Colonic mucosa (tissue), 4 donors: ENCODE measurements at places on chromosomes 2 and 18.

GRCh38 chr2:237143676-237144440 is 58.2 kb downstream of the COPS8 start:
- no peak for DNase-seq

DNA sequence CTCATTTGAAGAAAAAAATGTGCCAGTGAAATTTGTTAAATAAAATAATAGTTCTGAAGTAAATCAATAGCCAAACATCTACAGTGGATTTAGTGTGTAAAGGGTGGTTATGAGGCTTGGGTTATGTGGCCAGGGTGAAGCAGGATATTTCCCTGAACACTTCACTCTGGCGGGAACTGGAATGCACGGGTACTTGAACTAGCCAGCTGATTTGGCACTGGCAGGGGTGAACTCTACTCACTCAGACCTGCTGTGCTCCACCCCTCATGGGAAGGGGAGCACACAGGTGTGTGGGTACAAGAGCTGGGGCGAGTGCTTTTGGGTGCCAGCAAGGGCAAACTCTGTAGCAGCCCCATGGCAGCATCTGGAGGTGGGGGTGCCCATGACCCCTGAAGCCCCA is 278.2 kb downstream of the CALCRL start:
- DNase-seq = no peak

DNA sequence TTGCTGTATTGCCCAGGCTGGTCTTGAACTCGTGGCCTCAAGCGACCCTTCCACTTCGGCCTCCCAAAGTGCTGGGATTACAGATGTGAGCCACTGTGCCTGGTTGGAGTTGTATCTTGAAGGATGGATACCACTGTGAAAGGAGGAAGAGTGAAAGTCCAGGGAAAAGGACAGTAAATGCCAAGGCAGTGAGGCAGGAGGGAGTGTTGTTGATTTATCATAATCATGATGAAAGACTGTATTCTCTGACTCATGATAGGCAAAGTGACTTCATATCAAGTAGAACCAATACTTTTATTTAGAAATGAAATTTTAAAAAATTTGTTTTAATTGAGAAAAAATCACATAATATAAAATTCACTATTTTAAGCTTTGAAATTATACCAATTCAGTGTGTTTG is 162.3 kb downstream of the ARHGAP28 start:
- DNase-seq = no peak

GRCh38 chr2:8544171-8544785 is 137.6 kb upstream of the ID2 start:
- no peak for DNase-seq

DNA sequence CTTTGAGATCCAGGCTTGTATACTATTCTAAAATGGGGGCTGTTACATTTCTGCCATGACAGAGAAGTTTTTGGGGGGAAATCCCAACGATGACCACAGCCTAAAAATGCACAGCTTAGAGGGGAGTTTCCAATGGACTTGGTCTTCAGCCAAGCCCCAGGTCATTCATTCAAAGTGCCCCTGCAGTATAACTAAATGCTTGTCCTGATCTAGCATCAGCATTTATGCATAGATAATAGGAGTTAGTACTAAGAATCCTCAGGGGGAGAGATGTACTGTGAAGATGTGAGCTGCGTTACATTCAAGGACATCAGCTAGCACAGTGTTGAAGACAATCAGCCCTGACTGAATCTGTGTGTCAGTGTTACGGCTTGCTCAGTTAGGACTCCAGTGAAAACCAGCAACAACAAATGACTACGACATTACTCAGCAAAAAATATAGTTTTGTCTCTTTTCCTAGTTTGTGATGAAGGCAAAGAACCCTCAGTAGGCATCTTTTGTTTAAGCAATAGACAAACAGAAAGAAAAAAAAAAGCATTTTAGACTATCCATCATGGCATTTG is 160.9 kb downstream of the ZEB2 start:
- DNase-seq = no peak

DNA sequence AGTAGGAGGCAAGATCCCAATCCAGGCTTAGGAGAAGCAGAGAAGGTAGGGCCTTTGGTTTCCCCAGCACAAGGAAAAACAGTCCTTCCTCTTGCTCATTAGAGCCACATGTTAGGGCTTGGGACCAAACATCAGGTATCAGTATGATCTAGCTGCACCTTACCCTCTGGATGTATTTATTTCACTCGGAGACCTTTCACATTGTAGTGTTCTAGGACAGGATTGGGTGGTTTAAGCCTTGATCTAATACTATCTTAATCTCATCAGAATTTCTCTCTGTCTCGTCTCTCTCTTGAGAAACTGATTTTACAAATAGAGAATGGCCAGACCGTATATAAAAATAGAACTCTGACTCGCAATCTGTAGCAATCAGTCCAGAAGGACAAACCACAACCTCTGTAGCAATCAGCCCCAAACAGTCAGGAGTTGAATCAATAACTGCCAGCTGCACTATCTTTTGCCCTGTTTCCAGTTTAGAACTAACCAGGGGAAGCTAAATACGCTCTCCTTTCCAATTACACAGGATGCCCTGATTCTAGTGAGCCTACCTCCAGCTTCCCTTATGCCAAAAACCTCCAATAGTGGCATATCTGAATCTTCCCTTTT is 207.1 kb downstream of the TDRD15 start:
- DNase-seq = no peak

DNA sequence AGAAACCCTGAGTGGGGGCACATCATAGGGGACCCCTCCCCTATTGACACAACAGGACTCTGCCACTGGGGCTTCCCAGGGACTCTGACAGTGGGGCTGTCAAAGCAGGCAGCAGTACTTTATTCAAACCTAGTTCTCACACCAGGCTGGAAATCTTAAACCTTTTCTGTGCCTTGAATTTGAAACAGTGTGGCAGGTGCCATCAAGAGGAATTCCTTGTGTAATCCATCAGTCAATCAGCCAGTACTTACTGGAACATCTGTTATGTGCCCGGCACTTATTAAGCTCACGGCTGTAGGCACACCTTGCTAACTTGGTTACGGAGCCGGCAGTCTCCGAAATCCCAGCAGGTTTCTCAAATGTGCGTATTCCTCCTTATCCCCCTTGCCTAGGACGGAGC is 12.0 kb downstream of the GLI2 start:
- peak; percentile 2 for DNase-seq

DNA sequence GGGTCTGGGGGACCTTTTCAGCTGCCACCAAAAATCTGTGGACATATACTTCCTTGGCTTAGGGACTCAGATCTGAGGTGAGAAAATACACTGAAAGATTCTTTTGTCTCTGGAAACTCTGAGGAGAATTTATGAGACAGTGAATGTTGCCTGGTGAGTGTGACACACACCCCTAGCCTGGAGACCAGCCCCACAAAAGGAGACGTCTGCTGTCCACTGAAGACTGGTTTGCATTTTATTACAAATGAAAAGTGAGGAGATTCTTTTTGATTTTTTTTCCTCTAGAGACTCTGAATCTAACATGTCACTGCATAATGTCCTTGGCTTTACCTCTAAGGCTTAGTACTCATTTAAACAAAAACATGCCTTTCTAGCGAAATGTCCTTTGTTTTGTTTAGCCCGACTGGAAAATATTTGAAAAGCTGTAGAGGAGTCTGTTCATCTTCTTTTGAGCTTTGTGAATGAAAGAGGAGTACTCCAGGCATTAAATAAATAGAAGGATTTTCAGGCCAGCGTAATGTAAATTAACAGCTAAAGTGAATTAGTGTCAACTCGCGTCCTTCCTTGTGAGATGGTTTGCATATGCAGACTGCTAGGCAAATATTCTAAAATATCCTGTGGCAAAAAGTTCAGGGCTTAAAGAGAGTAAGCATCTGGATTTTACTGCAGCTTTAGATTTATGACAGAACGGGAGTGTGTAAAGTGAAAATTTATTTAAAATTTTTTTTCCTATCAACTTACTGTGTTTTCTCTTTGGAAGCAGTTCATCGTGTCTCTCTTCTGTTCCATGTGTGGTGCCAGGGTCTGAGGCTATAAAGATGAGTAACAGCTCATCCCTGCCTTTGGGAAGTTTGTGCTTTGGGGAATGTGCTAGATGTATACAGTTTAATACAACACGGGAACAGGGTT is 125.4 kb downstream of the VWA3B start:
- no peak for DNase-seq

GRCh38 chr2:99674090-99674489 is 184.3 kb upstream of the REV1 start:
- DNase-seq = no peak

GRCh38 chr18:58438958-58439300 is 190.0 kb downstream of the ALPK2 start:
- no peak for DNase-seq

DNA sequence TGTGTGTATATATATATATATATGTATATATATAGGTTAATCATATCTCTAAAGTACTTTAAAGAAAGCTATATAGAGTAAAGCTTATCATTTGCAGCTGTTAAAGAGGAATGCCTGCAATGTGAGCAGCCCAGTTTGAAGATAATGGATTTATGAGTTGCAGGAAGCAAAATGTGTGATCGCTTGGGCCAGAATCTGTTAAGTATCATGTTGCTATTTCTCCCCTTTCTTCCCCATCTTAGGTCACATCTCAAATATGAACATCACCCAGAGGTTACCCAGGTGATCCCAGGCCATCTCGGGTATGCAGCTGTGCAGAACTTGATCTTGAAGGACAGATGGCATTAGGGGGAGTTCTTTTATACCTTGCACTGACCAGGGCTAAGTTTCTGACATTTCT is 316.5 kb downstream of the MTX2 start:
- DNase-seq = no peak

DNA sequence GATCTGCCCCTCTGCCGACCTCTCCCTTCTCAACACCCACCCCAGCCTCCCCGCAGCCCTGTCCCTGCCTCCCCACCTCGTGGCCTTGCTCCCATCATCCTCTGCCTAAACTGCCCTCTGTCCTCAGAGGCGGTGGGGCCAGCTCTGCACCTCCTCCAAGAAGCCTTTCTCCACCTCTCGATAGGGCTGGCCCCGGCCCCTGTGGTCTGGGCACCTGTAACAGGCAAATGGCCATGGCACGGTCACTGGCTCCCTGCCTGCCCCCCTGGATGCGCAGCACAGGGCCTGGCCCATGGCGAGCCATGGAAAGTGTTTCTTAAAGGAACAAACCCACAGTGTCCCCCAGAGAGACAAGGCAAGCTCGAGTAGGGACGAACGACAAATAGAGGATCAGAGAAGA is 42.0 kb downstream of the MYO7B start:
- no peak for DNase-seq

GRCh38 chr2:54402350-54402749 is 53.8 kb upstream of the SPTBN1 start:
- DNase-seq = peak; percentile 26

DNA sequence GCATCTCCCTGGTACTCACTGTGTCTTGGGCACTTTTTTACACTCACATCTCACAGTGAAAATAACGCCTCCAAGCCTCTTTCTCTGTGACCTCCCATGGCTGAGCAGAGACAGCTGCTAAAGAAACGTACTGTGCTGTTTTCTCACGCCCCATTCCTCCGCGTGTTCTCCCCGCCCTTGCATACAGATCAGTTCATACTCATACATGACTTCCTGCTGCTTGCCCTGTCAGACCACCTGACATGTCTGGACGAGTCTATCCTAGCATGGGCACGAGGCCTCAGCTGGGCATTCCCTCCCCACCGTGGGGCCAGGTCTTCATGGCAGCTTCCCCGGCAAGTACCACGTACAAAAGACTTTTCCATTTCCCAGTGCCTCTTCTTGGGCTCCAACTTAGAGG is 21.2 kb upstream of the IL1A start:
- no peak for DNase-seq

- no peak for DNase-seq
These were observed 572.6 kb upstream of the GCFC2 start for GRCh38 chr2:76283350-76283749.

DNA sequence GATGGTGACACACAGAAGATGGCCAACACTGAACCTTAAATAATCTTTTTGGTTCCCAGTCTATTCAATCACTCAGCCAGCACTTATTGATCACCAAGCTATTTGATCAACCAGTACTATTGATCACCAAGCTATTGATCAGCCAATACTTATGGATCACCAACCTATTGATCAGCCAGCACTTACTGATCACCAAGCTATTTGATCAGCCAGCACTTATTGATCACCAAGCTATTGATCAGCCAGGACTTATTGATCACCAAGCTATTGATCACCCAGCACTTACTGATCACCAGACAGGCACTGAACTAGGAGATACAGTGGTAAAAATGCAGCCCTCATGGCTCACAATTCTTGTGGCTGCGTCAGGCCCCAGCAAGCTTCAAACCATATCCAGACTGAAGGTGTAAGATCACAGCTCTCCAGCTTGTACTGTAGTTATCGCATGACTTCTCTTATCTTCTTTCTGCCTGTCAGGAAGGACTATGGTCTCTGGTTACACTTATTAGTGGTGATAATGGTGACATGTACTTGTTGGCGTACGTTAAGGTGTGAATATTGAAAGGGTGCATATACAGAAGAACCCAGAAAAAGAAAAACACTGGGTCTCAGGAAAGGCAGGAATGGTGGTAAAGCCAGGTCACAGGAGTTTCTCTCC is 18.4 kb upstream of the B3GNT2 start:
- no peak for DNase-seq

- peak; percentile 79 for DNase-seq
These were observed 60.4 kb upstream of the COPS8 start for GRCh38 chr2:237025090-237025865.

GRCh38 chr18:40017021-40017420 is 1938.0 kb upstream of the PIK3C3 start:
- no peak for DNase-seq

- DNase-seq = no peak
These were observed 145.7 kb downstream of the ZEB2 start for GRCh38 chr2:144374163-144374661.

DNA sequence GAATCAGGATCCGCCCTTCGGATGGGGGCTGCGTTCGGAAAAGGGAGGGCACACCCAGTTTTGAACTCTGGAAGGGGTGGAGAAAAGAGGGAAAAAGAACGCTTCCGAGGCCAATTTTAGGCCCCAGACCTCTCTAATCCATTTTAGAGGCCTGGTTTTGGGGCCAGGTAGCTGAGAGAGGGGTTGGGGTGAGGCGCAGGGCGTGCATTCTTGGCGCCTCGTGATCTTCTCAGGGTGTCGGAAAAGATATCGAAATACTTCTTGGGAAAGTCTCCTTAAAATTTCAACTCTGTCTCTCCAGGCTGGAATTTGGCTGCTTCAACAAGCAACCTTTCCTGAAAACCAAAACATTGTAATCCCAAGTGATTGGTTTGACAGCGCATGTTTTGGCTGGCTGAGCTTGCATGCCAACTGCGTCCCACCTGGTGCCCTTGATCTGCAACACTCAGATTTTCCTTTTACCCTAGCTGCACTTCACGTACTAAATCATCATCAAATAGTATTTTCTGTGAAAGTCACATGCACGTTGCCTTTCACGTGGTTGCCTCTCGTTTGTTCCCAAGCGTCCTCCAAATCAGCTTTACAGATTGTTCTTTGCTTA is 864 bp upstream of the XPO1 start:
- DNase-seq = peak; percentile 39

DNA sequence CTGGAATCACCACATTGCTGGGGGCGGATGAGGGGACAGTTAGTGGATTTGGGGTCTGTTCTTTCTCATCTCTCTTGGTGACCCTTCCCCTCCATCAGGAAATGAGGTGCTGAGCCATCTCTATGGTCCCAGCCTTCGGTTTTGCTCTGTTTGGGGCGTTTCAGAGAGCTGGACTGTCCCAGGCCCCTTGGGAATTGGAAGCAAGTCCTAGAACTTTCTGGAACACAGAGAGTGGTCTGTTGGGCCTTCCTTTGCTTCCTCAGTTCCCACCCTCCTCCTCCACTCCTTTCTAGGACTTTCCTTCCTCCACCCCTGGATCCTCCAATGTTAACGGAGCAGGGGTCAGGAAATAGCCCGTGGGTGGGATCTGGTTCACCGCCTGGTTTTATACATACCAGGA is 17.0 kb downstream of the RRM2 start:
- DNase-seq = no peak

- DNase-seq = no peak
These were observed 271.9 kb downstream of the DPP10 start for GRCh38 chr2:114714313-114714712.
